ENCODE measurements at places on chromosomes 5 and 9. TPM values are rescaled to one million over a fixed set of nuclear protein-coding genes. Genes with fewer than 3 reads are reported as not detected.

Gene UBAC1
- total RNA-seq = 36.5 TPM

Gene CNTNAP3
- total RNA-seq = 11.2 TPM

Gene SLC2A6
- total RNA-seq = 24.2 TPM

Gene ENTPD2
- 0.91 TPM for total RNA-seq

Gene OR1Q1
- total RNA-seq = not detected

Gene ASS1
- total RNA-seq = 16.7 TPM

Gene CBY3
- not detected for total RNA-seq

Gene CCNO
- total RNA-seq = 10.4 TPM

Gene PCDHGA2
- 0.47 TPM for total RNA-seq

Gene FAM151B
- 1.2 TPM for total RNA-seq

Gene CLPTM1L
- 159 TPM for total RNA-seq

Gene KLHL9
- total RNA-seq = 18.8 TPM

Gene LURAP1L
- total RNA-seq = 14.6 TPM

Gene C9
- total RNA-seq = not detected

Gene STC2
- 73.3 TPM for total RNA-seq

Gene SOHLH1
- total RNA-seq = not detected

Gene ADAMTS12
- total RNA-seq = 9.6 TPM

Gene PCDHGC5
- 0.02 TPM for total RNA-seq

Gene MYMK
- total RNA-seq = not detected

Gene BTNL8
- total RNA-seq = not detected

Gene AMBP
- 7.7 TPM for total RNA-seq

Gene CLIC3
- 3.3 TPM for total RNA-seq

Gene RBM27
- 13.2 TPM for total RNA-seq

Gene SRP19
- total RNA-seq = 104 TPM

Gene DBH
- not detected for total RNA-seq

Data from A549 treated with RU486 at 1 μM for 4 hours (cell line).